HAP-1 (cell line): ENCODE measurements at places on chromosomes 5 and 9.

DNA sequence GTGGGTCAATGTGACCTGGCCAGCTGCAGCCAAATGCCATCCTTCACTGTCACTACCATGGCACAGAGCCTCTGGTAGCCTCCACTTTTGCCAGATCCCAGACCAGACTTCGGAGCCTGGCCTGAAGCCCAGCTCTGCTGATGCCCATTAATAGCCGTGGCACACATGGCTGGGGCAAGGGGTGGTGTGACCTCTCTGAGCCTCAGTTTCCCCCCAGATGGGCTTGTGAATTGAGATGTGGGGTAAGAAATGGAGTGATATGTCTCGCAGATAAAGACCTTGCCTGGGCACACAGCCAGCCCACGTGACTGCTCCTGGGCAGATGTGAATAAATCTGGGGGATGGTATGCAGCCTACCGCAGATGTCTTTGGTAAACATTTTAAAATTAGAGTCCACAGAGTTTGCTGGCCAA is 13.9 kb downstream of the SUSD3 start:
- DNase-seq, result no peak

GRCh38 chr5:180568914-180569313 is 22.4 kb downstream of the SCGB3A1 start:
- DNase-seq, result no peak

DNA sequence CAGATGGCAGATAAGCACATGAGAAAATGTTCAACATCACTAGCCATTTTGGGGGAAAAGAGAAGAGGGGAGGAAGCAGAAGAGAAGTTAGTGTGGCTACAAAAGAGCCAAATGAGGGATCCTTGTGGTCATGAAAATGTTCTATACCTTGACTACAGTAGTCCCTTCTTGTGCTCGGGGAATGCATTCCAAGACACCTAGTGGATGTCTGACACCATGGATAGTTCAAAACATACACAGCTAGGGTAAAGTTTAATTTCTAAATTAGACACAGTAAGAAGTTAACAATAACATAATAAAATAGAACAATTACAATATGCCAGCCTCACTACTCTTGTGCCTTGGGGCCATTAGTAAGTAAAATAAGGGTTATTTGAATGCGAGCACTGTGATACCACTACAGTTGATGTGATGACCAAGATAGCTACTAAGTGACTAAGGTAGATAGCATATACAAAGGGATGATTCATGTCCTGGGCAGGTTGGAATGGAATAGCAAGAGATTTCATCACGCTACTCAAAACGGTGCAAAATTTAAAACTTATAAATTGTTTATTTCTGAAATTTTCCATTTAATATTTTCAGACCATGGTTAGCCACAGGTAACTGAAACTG is 344.1 kb downstream of the NR2F1-AS1 start:
- DNase-seq, result no peak

DNA sequence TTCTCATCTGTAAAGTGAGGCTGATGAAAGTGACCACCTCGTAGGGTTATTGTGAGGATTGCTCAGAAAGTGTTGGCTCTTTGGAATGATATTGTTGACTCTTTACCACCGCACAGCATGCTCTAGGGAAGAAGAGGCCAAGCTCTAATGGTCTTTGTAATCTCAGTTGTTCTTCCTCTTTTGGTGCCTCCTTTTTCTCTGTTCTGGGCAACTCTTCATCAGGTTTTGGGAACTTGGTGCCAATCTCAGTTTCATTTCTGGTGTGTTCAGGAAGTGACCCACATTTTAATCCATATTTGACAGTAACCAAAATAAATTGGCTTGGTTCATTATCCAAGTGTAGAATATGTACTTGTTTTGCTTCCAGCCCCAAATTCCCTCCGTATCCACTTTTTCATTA is 25.1 kb downstream of the ARHGAP26 start:
- no peak for DNase-seq

- DNase-seq, result no peak
These were observed 50.0 kb upstream of the RNU6ATAC start for GRCh38 chr9:134214386-134214765.

DNA sequence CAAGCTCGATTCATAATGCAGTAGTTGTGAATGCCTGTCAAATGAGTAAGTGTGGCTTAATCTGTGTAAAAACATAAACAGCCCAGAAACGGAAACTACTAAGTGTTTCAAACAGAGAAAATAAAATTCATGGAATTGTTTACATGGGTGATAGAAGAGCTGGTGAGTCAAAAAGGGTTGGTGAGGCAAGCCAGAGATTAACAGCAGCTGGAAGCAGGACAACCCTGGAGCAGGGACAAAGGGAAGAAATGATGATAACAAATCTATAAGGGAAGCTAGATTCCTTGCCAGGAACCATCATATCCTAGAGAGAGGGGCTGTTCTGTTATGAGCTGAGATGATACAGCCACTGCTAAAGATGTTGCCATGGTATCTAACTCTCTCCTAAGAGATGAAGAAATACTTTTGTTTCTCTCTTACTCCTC is 18.0 kb upstream of the PRR16 start:
- no peak for DNase-seq

- DNase-seq, result no peak
These were observed 17.3 kb downstream of the KLHL3 start for GRCh38 chr5:137718611-137719010.

DNA sequence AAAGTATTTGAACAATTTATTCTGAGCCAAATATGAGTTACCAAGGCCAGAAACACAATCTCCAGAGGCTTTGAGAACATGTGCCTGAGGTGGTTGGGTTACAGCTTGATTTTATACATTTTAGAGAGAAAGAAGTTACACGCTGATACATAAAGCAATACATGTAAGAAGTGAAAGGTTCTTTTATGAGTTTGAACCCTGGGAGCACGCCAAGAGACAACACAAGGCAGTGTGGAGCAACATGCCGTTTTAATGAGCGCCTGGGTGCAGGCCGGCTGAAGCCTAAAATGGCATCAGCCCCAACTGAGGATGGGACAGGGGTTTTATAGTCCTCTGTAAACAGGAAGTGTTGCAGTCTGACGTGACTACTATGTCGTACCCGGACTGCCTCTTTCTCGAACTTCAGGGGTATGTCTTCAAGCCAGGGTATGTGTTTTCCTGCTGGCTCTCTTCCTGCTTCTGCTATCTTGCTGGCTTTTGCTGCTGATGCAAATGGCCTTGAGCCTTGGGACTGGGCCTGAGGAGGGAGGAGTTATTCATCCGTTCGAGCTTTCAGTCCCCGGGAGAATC is 193.7 kb downstream of the CYLC2 start:
- DNase-seq, result no peak

GRCh38 chr9:99199938-99200539 is 21.7 kb downstream of the ALG2 start:
- no peak for DNase-seq

- DNase-seq, result no peak
These were observed 58.3 kb upstream of the NXNL2 start for GRCh38 chr9:88476491-88477271.

GRCh38 chr5:76402251-76402885 is 717 bp upstream of the IQGAP2 start:
- peak; percentile 59 for DNase-seq

DNA sequence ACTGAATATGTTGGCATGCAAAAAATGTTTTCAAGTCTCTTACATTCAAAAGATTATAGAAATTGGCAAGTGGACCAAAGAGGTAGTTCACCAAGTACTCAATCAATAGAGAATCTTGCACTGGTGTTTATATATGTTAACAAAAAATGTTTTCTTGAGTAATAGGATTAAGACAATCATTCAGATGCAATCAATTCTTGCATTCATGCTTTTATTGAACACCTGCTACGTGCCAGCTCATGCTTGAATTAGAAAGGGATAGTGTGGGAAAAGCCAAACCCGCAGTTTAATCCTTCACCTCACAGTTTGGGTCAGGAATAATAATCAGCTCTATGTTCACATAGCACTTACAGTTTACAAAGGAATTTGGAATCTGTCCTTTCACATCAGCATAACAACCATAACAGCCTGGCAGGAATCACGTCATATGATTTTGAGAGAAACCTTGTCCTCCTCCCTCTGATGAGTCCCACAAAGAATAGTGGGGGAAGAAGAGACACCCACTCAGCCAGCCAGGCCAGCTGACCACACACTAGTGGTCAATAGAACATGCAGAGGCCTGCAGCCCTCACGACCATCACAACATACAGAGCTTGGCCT is 36.8 kb upstream of the FRRS1L start:
- DNase-seq, result peak; percentile 100

DNA sequence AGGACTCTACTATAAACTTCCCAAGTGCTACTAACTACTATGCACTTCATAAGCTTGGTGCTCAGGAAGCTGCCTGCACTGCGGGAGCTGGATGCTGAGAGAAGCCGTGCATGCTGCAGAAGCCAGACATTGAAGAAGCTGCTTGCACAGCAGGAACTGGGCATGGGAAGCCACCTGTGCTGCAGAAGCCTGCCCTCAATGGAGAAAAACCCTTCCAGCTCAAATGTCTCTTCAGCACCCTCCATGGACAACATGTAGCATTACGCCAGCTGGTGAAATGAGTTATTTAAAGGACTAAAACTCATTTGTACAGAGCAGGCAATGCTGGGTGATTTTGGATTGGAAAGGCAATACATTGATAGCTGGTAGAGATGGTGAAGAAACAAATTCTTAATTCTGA is 247.2 kb downstream of the KIF4B start:
- peak; percentile 20 for DNase-seq

- DNase-seq, result no peak
These were observed 398.8 kb downstream of the NFIB start for GRCh38 chr9:13915131-13915530.

GRCh38 chr5:172091956-172092732 is 85.7 kb upstream of the FBXW11 start:
- DNase-seq, result no peak

DNA sequence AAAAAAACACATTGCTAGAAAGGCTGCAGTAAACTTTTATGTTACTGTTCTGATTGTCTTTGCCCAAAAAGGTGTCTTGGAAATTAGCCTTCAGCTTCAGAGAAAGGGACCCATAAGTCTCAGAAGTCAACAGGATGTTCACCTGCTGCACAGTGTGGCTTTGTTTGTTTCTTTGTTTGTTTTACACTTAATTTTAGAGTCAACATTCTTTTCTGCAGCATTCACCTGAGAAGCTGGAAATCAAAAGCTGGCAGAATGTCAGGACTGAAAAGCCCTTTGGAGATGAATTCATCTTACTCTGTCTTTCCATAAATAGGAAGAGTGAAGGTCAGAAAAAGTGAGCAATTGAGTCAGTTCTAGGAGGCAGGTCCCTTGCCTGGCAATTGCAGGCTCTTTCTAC is 170.0 kb downstream of the PAPPA start:
- no peak for DNase-seq

GRCh38 chr9:77125665-77126064 is 51.7 kb upstream of the VPS13A start:
- no peak for DNase-seq

DNA sequence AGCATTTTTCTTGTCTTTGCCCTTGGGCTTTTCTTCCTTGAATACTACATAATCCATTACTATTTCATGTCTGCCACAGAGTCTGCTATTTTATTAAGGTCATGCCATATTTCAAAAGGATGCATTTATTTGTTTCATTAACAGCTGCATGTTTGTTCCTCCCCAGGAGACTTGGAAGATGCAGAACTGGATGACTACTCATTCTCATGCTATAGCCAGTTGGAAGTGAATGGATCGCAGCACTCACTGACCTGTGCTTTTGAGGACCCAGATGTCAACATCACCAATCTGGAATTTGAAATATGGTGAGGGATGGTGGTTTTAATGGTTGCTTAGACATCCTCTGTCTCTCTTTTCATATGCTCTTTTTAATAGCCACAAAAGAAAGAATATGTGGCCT is 4.0 kb downstream of the IL7R start:
- peak; percentile 38 for DNase-seq

- no peak for DNase-seq
These were observed 284.5 kb downstream of the SH3GL2 start for GRCh38 chr9:17863213-17863883.

DNA sequence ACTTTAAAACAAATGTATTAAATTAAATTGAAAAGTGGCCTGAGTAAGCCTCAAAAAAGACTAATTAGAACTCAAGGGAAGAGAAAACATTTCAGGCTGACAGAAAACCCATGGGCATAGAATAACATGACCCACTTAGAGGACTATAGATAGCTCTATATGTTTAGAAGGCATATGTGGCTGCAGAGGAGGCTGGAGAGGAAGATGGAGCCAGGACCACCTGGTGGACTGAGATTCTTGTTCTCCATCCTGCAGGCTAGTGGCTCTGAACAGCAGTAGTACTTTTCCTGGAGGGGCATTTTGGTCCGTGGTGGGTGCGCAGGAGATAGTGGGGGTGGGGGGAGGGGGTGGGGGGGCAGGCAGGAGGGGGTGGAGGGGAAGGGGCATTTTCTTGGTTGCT is 10.3 kb upstream of the NPR2 start:
- no peak for DNase-seq

GRCh38 chr5:16140417-16140816 is 39.2 kb downstream of the MARCHF11 start:
- no peak for DNase-seq

DNA sequence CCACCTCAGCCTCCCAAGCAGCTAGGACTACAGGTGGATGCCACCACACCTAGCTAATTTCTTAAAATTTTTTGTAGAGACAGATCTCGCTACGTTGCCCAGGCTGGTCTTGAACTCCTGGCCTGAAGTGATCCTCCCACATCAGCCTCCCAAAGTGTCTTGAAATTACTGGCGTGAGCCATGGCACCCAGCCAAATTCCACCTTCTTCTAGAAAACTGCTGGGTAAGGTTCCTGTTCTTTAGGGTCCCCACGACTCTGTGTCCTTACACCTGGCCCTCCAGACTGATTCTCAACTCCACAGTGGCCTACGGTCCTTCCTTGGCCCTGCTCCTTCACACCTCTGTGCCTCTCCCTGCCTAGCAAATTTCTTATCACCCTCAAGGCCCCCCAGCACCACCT is 1.9 kb downstream of the MAPK9 start:
- no peak for DNase-seq

GRCh38 chr9:127754099-127755060 is 19.3 kb upstream of the TOR2A start:
- DNase-seq, result no peak

DNA sequence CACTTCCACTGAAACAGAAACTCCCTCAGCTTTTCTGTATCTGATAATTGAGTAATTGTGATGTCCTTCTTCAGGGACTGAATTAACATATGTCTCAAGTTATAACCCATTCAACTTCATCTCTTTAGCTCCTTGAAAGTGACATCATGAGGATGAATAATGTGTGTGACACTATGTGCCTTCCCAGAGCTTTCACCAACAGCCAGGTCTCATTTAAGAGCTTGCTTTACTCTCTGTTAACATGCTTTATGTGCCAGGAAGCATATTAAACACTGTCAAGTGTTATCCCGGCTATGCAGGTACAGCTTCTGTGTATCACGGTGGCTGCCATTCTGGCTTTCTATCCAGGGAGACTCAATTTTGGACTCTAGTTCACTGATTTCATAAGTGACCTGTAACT is 799.9 kb downstream of the CDH12 start:
- DNase-seq, result no peak

DNA sequence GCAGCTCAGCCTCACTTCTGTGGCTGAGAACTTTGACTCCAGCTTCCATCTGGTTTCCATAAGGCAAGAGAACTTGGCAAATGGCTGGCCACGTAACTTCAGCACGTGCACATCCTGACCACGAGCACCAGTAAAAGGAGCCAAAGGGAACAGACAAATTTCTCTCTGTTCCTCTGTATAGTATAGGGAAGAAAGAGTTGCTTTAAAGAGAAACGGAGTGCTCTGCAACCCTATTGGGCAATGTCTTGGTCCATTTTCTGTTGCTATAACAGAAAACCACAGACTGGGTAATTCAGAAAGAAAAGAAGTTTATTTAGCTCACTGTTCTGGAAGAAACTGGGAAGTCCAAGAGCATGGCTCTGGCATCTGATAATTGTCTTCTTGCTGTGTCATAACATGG is 558.7 kb downstream of the ACTL7B start:
- no peak for DNase-seq
